ENCODE measurements at places on chromosomes 4 and X.

- DNase-seq, result no peak
- no peak overlapping the region for H3K27ac ChIP-seq
- no peaks in the 10 kb centered on the region for H3K36me3 ChIP-seq
- no peak overlapping the region for H3K4me3 ChIP-seq
Observed at GRCh38 chrX:21574793-21575192, 83.3 kb downstream of the KLHL34 start.

DNA sequence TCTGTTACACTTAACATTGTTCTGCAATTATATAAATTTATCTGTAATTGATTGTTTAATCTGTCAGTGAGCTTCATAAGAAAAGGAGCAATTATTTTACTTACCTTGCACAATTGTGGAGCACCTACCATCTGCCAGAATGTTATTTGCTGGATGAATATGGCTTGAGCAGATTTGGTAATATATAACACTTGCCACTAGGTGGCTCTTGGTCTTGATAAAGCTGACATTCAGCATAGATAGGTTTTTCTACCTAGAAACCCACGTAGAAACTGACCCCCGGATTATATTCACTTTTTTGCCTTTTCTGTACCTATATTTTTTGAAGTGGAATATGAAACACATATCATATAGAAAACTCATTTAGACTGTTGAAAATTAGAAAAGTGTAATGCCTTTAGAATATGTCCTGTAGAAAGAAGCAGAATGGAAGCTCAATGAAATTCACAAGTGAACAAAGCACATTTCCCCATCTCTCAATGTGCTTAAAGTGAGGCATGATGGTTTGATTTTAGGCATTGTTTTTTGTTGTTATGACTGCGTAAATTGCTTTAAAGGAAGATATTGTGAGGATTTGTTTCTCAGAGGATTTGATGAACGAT is 9.5 kb downstream of the RBPJ start:
- peaks cover 2% of the 10 kb centered on the region for H3K4me1 ChIP-seq
- no peaks in the 10 kb centered on the region for H3K27me3 ChIP-seq
- H3K4me3 ChIP-seq, result no peak overlapping the region
- DNase-seq, result no peak
- H3K27ac ChIP-seq, result no peak overlapping the region

DNA sequence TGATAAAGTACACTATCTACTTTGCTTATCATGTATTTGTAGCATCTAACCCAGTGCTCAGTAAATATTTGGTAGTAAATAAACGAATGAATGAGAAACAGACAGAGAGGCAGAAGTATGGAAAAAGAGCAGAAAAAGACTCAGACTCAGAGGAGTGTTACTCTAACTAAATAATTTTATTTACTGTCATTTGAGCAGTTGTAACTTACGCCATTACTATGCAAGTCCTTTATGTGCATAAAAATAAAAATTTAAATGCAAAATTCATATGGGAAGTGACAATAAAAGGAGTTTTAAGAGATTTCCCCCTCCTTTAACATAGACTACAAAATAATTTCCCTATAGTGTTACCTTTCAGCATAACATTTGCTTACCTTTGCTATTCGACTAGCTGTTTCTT is 49.5 kb downstream of the ZAR1 start:
- H3K4me3 ChIP-seq, result no peak overlapping the region
- no peak overlapping the region for H3K27ac ChIP-seq
- no peaks in the 10 kb centered on the region for H3K27me3 ChIP-seq
- peaks cover 9% of the 10 kb centered on the region for H3K36me3 ChIP-seq
- peaks cover 3% of the 10 kb centered on the region for H3K4me1 ChIP-seq

- no peaks in the 10 kb centered on the region for H3K27me3 ChIP-seq
- DNase-seq, result no peak
- no peaks in the 10 kb centered on the region for H3K4me1 ChIP-seq
- H3K27ac ChIP-seq, result no peak overlapping the region
Observed at GRCh38 chr4:121791481-121791880, 9.6 kb upstream of the EXOSC9 start.

DNA sequence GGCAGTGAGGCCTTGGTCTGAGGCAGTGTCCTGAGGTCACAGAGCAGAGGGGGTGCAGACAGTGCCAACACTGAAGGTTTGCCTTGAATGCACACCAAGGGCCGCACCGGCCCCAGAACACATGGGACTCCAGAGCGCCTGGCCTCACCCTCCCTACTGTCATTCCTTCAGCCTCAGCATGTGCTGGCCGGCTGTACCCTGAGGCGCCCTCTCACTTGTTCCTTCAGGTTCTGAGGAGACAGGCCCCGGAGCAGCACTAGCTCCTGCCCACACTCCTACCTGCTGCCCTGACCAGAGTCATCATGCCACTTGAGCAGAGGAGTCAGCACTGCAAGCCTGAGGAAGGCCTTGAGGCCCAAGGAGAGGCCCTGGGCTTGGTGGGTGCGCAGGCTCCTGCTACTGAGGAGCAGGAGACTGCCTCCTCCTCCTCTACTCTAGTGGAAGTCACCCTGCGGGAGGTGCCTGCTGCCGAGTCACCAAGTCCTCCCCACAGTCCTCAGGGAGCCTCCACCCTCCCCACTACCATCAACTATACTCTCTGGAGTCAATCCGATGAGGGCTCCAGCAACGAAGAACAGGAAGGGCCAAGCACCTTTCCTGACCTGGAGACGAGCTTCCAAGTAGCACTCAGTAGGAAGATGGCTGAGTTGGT is 2.4 kb downstream of the MAGEA12 start:
- H3K4me3 ChIP-seq, result no peak overlapping the region
- H3K36me3 ChIP-seq, result no peaks in the 10 kb centered on the region
- no peaks in the 10 kb centered on the region for H3K27me3 ChIP-seq
- H3K4me1 ChIP-seq, result no peaks in the 10 kb centered on the region
- DNase-seq, result no peak
